CD4-positive, alpha-beta T cell treated with Interleukin-4 for 1 hour (primary cell): ENCODE measurements at places on chromosomes 11 and 22.
A peak's percentile ranks its signal among the peaks of the same experiment; 100 is the strongest.

DNA sequence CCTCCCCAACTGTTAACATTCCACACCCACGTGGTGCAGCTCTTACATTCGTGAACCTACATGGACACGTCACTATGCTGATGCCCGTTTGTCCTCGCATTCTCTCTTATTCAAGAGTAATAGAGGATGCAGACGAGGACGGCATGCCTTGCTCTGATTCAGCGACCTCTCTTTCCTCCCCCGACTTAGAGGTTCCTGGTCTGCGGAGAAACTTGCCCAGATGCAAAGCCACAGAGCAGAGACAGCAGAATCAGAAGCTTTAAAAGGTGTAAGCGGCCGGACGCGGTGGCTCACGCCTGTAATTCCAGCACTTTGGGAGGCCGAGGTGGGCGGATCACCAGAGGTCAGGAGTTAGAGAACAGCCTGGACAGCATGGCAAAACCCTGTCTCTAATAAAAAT lies 288.0 kb downstream of the NTM start:
- DNase-seq: no peak

DNA sequence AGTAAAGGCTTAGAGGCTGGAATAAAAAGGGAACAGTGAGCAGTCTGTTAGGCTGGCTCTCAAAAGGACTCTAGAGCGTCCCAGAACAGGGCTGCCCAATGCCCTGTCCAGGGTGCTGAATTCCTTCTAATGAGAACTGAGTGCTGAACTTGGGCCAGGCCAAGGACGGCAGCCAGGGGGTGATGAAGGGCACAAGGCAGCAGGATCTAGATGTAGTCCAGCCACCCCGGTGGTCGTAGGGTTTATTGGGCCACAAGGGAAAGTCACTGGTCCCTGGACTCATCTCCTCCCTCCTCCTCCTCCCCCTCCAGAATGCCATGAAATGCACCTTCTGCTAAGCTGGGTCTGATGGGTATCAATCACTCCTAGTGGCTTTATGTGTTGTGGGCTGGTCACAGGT lies 19.2 kb downstream of the NPTXR start:
- peak; percentile 22 for DNase-seq

- DNase-seq: no peak
These were observed 26.2 kb downstream of the MCM5 start for GRCh38 chr22:35425971-35426800.

- no peak for DNase-seq
These were observed 33.5 kb upstream of the OR10W1 start for GRCh38 chr11:58301576-58301975.

GRCh38 chr11:60756307-60757032 lies at the start of gene MS4A15:
Gene MS4A15 (plus strand): TSS chr11:60756867. CDS start chr11:60763734, 6,867 bp downstream.
- no peak for DNase-seq

GRCh38 chr11:94447149-94447548 lies 45.9 kb upstream of the GPR83 start:
- no peak for DNase-seq

GRCh38 chr11:119641983-119642745 lies 86.8 kb downstream of the NECTIN1 start:
- no peak for DNase-seq

- no peak for DNase-seq
These were observed 163.7 kb upstream of the DDI1 start for GRCh38 chr11:103872748-103873147.

GRCh38 chr11:87739261-87739660 lies 436.0 kb downstream of the RAB38 start:
- no peak for DNase-seq

- no peak for DNase-seq
These were observed 92.6 kb downstream of the PKNOX2 start for GRCh38 chr11:125257190-125257579.

GRCh38 chr11:1560002-1560648 lies 11.9 kb downstream of the DUSP8 start:
- no peak for DNase-seq

GRCh38 chr11:31877083-31877482 lies 66.0 kb upstream of the PAX6 start:
- no peak for DNase-seq

DNA sequence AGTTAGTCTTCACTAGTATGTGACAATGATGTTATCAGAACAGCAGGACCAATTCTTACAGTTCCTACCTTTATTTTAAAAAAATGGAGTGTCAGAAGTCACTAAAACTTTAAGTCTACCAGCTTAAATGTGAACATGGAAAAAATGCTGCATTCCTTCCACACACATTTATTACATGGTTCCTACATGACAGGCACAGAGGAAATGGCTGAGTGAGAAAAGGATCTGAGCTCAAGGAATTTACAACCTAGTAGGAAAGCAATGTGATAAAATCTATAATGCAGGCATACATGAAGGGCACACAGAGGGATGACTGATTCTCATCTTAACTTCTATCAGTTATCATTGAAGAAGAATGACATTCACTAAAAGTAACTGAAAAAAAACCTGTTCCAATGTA lies 23.0 kb downstream of the CLDN25 start:
- DNase-seq: no peak

- DNase-seq: no peak
These were observed 1.9 kb downstream of the ESAM start for GRCh38 chr11:124760205-124760652.

DNA sequence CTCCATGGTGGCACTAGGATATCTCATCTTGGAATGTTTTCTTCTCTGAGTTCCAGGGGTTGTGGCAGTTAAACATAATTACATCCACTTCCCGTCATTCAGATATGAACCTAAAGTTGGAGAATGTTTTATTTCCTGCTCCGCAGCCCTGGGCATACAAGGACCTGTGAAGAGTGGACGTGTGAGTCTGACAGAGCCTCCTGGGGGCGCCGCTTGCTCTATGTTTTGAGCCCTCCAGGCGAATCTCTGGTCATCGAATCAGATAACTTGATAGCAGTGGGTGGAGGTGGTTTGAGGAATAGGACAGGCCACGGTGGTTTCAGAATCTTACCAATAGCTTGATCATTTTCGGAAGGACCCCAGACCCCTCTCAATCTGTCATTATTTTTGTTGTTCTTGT lies 174.2 kb downstream of the NTM start:
- no peak for DNase-seq

GRCh38 chr11:57150454-57150917 lies 31.3 kb upstream of the LRRC55 start:
- no peak for DNase-seq

GRCh38 chr11:128214263-128214662 lies 373.1 kb downstream of the ETS1 start:
- no peak for DNase-seq

GRCh38 chr11:116037861-116038260 lies 533.6 kb upstream of the CADM1 start:
- DNase-seq: no peak

DNA sequence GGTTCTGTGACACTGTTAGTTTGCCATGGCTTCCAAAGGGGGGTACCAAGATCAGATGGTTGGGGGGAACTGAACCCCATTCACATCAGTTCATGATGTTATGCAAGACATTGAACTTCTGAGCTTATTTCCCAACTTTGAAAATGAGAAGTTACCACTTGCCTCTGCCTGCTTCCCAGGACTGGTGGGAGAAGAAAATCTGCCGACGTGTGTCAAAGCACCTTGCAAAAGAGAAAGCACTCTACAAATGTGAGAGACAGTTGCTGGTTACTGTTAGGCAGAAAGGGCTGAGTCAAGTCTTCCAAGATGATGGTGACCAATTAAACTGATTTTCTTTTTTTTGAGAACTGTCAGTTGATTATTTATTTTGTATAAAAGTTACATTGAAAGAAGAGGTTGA lies 45.6 kb downstream of the SMCO4 start:
- DNase-seq: no peak

DNA sequence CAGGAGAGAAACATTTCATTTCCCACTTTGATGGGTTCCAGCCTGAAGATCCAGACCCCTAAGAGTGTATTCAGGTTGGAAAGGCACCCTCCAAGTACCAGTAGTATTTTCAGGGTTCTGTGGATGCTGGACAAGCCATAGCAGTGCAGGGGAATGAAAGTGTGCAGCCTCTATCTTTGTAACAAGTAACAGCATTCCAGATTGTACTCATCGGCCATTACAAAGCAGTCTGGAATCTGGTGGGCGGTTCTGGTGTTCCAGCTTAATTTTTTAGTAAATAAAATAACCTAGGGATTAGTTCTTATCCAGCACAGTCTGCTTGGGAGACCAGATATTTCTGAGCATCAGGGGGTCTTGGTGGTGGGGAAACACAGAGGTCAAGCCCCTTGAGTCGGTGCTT lies 22.6 kb downstream of the APLNR start:
- DNase-seq: no peak

DNA sequence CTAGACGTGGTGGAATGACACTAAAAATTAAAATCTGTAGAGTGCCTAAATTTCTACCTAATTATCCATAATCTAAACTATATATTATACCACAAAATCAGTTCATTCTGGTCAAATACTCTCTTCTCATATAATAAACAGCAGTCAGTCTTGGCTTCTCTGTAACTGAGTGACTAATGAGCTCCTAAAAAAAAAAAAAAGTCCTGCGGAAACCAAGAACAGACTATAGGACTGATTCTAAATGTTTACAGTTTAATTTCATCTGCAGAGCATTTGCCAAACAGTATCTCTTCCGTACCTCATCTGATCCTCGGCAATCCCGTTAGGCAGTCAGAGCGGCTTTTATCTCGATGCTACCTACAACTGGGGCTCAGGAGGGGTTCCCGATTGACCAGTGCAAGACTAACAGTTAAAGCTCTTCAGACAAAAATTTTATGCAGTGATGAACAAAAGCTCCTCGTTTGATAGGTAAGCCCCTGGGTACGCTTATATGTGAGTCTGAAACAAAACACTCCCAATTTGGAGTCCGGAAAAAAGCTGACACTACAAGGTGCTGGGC lies 686 bp downstream of the KIF18A start:
- no peak for DNase-seq

- DNase-seq: no peak
These were observed 50.0 kb downstream of the SBF2 start for GRCh38 chr11:10243896-10244575.

DNA sequence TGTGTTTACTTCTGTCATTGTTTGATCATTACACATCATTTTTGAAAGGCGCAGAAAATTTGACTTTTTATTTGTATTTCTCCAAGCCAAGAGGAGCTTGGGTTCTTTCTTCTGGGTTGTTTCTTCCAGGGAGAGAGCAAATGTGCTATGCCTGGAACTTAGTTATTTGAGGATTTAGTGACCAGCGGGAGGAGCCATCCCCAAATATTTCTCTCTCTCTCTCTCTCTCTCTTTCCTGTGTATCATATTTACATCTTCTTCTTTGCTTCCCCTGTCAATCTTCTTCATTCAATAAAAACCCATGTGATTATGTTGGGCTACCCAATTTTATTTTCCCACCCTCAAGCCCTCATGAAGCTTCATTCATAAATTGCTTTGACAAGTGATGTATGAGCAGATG lies 534.5 kb downstream of the LRRC4C start:
- no peak for DNase-seq

- DNase-seq: no peak
These were observed 70.9 kb upstream of the SC5D start for GRCh38 chr11:121221496-121222200.

DNA sequence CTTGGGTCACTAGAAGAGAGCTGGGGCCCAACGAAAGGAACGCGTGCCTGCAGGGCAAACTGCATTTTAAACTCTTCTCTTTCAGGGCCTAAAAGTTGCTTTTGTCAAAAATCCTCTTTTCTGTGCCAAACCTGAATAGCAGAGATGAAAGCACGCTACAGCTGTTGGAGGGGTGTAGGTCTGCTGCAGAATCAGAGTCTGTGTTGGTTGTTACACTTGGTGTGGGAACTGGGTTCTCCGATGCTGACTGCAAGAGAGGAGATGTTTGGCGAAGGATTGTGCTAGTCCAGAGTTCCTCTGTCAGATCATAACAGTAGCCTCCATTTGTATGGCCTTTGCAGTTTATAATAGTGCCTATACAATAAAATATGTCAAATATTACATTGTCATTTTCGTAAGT lies 41.8 kb downstream of the BARX2 start:
- DNase-seq: no peak
